ENCODE measurements at places on chromosomes 3 and 15.

GRCh38 chr3:16150285-16150684 is 24.2 kb upstream of the GALNT15 start:
- DNase-seq = no peak

DNA sequence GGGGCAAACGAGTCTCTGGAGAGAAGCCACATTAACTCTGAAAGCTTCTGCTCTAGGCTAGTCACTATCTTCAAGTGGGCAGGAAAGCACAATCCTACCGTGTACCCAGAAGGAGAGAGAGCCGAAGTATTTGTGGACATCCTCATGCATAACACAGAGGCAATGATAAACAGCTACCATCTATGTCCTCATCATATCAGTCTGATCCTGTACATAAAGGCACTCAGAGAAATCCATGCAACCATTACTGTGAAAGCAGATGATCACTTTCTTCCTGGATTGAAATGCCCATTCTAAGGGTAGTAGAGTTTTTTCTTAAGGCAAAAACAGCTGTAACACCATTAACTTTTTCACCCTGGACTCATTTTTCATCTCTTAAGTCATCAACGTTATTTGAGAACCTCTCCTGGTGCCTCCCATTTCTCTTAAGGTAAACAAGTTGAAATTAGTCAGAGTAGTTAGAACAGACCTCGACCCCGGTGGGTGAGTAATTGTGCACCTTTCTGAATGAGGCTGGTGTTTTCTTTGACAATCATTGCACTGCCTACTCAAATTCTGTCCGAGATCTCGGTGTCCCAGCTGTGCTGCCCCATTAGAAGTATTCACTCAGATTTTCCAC is 327.4 kb downstream of the SHQ1 start:
- peak; percentile 49 for DNase-seq

GRCh38 chr3:50594253-50594785 is 17.3 kb downstream of the CISH start:
- no peak for DNase-seq

DNA sequence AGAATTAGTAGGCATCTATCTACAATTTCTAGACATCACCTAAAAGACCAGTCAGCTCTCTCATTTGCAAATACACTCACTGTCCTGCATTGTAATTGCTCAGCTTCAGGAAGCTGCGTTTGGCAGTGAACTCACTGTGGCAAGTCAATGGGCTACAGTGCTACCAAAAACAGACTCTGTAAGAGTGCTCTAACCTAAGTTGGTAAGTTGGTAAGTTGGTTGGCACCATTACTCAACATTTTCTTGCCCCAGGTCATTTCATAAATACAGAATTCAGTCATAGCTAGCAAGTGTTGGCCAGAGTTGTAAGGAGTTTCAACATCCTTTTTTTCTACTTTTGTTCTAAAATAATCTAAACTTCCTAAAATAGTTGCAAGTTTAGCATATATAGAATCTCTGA is 466.3 kb downstream of the NAALADL2 start:
- no peak for DNase-seq

DNA sequence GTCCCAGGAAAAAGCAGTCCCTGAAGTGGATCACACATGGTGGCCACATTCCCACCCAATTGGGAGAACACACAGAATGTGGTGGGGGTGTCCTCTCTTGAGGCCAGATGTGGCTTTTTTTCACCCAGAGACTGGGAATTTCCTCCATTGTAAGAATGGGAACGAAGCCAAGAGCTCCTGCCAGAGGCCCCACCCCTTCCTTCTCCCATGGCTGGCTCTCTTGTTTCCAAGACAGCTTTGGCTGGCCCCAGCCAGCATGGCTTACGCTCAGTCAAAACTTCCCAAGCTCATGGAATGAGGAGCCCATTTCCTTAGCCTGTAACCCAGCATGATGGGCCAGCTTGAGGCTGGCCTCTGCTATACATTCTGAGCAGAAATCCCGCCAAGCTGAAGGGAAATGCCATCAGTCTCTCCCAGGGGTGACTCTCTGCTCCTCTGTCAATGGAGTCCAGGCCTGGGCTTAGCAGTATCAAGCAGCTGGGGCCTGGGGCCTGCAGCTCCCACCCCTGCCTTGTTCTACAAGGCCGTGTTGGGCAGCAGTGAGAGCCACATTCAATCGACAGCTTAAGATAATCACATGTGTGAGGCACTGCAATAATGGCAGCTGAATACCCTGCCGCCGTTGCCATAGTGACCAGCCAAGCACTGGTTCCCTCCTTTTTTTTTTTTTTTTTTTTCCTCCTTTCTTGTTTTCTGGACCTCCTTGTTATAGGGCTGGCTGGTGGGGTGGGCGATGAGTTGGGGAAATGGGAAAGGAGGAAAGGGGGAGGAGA is 142.4 kb downstream of the EPHB1 start:
- no peak for DNase-seq

GRCh38 chr15:83643201-83643600 is 10.7 kb upstream of the ADAMTSL3 start:
- DNase-seq = no peak

DNA sequence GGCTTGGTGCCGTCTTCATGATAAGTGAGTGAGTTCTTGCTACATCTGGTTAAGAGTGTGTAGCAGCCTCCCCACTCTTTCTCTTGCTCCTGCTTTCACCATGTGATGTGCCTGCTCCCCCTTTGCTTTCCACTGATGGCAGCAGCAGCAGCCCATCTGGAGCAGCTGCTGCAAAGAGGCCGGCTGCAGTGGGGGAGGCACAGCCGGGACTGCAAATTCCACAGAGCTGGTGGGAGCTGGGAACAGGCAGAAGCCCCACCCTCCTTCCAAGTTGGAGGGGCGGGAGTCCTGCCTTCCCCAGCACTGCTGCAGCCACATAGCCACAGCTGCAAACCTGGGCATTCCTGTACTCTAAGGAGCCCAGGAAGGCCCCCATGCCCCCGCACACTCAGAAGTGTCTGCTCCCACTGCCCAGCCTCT is 62.8 kb upstream of the IMPG2 start:
- DNase-seq = no peak

DNA sequence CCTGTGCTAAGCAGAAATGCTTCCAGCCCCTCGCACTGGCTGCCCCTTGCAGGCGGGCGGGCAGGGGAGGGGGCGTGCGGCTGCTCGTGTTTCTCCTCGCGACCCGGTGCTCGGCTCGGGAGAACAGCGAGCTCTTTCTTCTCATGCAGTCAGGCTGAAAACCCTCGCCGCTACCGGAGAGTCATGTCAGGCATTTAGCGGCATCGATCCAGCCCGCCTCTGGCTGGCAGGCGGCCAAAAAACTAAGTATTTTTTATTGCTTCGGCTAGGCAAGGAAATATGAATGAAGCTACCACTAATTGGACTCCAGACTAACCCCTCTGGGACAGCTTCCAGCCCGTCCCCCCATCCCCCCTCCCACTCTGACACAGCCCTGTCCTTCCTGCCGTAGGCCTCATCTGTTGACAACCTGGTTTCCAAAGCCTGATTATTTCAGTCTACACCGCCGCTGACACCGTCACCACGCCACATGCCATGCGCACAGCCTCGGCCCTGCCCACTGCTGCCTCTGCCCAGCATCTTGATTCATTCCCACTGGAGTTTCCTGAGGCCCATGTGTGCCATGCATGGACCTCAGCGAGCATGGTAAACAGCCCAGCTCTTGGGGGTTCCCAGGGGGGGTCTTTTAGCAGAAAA is 35.3 kb downstream of the TLE3 start:
- DNase-seq = peak; percentile 37

- DNase-seq = no peak
Observed at GRCh38 chr3:55631766-55632331, 144.7 kb upstream of the WNT5A start.

GRCh38 chr15:43440721-43441281 is 52.2 kb downstream of the TP53BP1 start:
- DNase-seq = peak; percentile 95

GRCh38 chr3:52385157-52385556 is 59.7 kb downstream of the SEMA3G start:
- DNase-seq = peak; percentile 46

DNA sequence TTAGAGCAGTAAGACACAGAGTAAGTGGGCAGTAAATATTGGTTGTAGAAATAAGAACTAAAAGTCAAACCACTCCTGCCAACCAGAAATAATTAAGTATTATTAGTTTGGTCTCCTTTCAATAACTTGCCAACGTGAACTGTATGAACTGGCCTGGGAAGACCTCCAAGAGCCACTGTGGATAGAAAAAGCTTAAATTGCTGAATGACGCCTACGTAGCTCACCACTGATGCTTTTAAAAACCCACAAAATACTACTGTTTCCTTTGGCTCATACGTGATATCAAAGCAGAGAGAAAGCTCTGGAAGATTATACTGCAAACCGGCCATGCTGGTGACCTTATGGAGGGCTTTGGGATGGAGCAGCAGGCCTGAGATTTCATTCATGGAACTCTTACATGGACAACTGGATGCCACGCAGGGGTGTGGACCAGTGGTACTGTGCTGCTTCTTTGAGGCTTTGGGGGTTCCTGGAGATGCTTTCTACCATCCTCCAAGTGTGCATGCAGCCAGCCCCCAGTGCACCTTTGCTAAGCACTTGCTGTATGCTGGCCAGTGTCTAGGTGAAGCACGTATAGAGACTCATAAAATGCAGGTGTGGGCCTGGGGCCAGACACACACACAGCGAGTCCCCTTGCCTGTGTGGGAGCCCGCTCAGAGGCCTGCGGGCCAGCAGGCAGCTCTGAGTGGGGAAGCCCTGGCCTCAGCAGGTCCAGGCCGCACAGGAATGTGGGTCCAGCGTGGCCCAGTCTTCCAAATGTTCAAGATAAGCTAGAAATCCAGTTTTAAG is 66.8 kb downstream of the ABTB1 start:
- DNase-seq = no peak

- no peak for DNase-seq
Observed at GRCh38 chr3:20154928-20155327, 31.1 kb downstream of the SGO1 start.

DNA sequence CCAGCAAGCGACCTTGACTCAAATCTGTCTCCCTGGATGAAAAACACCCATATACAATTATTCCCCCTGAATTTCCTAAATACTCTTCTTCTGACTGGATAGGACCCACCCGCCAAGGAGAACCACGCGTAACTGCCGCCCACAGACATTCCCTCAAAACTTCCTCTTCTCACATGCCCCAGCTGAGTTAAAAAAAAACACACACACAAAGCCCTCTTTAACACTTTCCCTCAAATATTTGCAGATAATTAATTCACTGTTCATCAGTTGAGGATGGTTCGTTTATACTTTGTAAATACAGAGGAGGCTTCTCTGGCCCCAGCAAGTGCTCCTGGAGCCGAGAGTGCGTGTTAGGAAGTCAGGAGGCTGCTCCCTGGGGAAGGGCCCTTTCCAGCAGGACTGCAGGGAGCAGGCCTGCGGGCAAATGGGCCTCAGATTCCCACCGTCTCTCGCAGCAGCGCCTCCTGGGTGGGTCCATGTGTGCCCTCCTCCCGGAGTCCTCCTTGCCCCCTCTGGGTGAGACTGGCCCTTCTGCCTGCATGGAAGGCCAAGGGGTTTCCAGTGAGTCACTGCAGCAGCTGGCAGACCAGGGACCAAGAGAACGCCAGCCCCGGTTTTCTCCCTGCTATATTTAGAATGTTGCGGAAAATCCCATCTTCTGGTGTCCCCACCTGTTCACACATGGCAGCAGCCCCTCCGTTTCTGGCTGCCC is 46.8 kb downstream of the MGLL start:
- DNase-seq = peak; percentile 83

- DNase-seq = no peak
Observed at GRCh38 chr3:72041511-72041910, 256.6 kb upstream of the PROK2 start.

GRCh38 chr3:124035463-124036121 is 43.7 kb upstream of the ROPN1 start:
- no peak for DNase-seq

- no peak for DNase-seq
Observed at GRCh38 chr15:79868554-79868953, 28.3 kb downstream of the MTHFS start.

GRCh38 chr3:17965331-17965730 is 222.9 kb upstream of the TBC1D5 start:
- DNase-seq = no peak

DNA sequence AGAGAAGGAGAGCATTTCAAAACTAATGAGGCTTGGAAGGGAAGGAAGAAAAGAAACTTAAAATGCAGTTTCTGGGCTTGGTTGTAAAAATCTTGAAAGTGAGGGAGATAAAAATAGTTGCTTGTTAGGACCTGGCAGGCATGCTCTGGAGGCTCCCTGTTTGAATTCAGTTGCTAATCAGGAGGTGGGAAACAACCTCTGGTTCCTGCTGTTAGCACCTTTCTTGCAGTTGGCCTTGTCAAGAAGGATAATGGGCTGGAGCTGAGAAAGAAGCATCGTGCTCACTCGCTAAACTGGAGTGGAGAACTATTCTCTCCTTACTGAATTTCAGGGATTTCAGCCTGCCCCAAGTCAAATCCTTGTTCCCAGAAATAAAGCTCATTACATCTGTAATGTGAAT is 23.4 kb downstream of the SNAPC5 start:
- no peak for DNase-seq

DNA sequence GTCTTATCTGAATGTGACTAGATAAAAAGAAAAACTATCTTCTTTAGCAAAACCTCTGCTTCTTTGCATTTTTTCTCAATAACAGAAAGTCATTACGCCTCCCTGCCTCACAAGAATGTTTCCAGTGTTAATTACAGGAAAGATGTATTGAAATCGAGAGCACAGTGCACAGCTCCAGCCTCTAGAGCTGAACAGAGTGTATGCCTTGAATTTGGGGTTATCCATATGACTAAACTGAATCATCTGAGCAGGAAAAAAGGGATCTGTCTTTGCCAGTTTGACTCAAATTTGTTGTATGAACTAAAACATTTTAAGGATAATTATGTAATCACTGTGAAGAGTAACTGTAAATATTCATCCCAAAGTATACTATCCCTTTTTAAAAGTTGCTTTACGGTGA is 149.1 kb upstream of the CGNL1 start:
- DNase-seq = no peak

- DNase-seq = peak; percentile 60
Observed at GRCh38 chr3:168398371-168399025, 302.8 kb upstream of the GOLIM4 start.

DNA sequence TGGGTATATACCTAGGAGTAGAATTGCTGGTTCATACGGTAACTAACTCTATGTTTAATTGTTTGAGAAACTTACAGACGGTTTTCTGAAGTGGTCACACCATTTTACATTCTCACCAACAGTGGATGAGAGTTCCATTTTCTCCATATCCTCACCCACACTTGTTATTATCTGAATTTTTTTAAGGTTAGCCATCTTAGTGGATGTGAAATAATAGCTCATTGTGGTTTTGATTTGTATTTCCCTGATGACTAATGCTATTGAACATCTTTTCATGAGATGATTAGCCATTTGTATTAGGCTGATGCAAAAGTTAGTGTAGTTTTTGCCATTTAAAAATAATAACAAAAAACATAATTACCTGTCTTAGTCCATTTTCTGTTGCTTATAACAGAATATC is 18.6 kb downstream of the CSTA start:
- DNase-seq = no peak

Measured in A172 (cell line).